ENCODE measurements at places on chromosomes 5 and 9.

DNA sequence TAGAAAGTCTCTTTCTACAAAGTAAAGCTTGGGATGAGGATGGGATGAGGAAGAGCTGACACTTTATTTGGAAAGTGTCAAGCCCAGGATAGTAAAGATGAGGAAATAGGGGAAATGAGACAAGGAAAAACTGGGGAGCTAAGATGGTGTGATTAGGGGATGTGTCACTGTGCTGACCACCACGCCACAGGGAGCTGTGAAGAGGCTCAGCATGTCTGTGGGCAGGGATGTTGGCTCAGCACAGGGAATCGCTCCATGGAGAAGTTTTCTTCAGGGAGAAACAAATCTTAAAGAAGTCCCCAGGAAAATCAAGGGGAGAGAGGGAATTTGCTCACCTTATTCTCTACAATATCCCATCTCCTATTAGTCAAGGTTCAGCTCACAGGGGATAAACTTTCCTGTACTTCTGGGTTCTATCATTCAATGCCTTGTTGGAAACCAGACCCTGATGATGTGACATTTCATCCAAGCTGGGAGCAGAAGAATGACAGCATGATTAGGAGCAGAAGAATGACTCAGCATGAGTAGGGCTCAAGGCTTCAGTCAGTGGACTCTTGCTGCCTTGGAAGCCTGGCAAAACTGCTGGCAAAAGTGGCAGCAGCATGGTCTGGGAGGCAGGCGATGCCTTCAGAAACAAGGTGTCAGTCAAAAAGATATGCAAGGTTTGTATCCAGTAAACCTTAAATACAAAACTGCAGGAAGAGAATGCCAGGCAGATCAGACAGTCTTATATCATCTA lies 4.9 kb downstream of the HSPB3 start:
- no peak for DNase-seq

DNA sequence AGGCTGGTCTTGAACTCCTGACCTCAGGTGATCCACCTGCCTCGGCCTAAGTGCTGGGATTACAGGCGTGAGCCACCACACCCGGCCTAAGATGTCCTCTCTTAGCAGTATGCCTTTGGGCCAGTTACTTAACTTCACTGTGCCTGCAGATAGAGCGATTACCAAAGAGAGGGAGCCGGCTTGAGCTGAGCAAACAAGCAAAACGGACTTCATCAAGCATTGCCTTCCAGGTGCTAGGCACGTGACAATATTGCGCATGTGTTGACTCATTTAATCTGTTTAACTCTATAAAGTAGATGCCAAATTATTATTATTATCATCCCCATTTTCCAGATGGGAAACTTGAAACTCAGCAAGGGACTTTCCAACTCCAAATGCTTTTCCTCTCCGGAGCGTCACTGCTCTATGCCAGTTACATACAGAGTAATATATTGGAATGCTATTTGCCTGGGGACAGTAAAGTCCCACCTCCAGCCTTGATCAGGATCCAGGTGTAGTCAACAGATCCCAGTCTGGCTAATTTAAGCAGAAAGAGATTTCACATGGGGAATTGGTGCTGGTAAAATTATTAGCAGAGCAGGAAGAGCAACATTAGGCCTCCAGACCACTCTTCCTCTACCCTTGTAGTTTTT lies 5.6 kb upstream of the C9orf152 start:
- DNase-seq: no peak

DNA sequence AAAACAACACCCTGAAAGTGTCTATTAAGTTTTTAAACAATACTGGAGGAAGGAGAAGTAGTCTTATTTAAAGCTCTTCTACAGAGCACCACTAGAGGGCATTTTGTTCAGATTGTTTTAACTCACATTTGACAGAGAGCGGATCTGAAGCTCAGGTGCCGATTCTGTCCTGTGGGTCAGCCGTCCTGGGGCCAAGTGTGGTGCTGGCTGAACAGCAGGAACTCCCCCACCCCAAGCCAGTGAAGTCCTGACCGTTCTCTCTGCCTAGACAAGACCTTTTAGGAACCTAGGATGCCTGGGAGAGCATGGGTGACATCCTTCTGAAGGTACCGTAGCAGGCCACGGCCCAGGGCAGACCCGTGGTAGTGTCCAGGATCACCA lies 3.9 kb downstream of the EXOC3 start:
- no peak for DNase-seq

DNA sequence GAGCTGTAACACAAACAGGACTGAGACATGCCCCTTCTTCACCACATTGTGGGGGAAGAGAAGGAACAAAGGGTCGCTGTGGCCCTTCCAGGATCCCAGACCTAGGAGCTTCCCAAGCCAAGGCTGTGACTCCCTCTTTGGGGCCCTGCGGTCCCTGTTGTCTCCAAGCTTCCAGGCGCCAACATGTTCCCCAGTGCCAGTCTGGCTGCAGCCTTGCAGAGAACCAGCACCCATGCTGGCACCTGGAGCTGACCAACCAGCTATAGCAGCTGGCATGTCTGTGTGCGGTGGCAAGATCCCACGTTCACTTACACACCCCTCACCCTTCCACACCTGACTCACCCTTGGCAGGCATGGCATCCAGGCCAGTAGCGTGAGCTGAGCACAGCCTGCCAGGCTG lies 20.7 kb upstream of the FANCC start:
- DNase-seq: no peak

GRCh38 chr9:8724284-8725018 lies 924.9 kb upstream of the DMAC1 start:
- DNase-seq: no peak

- no peak for DNase-seq
These were observed 319.1 kb downstream of the GLIS3 start for GRCh38 chr9:3980771-3981170.

- no peak for DNase-seq
These were observed 20.8 kb upstream of the CXCL14 start for GRCh38 chr5:135599421-135600151.

DNA sequence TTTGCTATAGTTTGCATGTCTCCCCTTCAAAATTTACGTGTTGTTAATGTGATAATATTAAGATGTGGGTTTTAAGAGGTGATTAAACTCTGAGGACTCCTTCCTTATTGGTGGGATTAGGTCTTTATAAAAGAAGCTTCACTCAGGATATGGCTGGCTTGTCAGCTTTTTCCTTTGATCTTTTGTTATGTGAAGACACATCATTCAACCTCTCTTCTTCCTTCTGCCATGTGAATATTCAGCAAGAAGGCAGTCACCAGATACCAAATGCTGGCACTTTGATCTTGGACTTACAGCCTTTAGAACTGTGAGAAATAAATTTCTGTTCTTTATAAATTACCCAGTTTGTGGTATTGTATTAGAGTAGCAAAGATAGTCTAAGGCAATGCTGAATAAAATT lies 855.9 kb upstream of the CDH10 start:
- no peak for DNase-seq

DNA sequence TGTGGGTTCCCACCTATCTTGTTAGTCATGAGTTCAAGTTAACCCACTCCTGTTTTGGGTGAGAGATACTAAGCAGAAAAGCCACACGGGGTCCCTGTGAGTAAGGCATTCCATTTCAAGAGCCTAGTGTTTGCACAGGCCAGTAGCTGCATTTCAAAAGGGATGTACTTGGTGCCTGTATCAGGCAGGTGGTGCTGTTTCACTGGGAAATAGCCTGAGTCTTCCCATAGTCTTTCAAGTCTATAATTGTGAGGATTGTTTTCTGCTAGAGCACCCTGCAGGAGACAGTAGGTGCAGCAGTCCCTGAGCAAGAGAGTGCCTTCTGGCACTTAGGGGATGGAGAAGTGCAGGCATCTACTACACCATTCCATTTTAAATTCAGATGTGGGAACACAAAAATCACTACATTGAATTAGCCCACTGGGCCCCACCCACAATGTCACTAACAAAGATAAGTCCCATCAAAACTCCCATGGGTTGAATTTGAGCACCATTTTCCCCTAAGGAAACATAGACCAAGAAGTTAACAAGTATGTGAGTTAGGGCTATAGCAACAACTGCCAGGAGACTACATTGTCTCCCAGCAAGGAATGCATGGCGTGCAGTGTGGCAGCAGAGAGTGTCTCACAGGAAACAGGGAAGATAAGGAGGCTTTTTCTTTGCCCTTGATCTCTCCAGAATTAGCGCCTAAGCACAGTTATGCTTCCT lies 263.2 kb downstream of the COX7C start:
- DNase-seq: peak; percentile 56

- DNase-seq: no peak
These were observed at the start of gene TMEM171 for GRCh38 chr5:73120222-73121118. TMEM171 (plus strand) TSS chr5:73120575; CDS start chr5:73123374, 2,799 bp downstream.

- no peak for DNase-seq
These were observed 18.2 kb downstream of the TUT7 start for GRCh38 chr9:86336058-86336457.

DNA sequence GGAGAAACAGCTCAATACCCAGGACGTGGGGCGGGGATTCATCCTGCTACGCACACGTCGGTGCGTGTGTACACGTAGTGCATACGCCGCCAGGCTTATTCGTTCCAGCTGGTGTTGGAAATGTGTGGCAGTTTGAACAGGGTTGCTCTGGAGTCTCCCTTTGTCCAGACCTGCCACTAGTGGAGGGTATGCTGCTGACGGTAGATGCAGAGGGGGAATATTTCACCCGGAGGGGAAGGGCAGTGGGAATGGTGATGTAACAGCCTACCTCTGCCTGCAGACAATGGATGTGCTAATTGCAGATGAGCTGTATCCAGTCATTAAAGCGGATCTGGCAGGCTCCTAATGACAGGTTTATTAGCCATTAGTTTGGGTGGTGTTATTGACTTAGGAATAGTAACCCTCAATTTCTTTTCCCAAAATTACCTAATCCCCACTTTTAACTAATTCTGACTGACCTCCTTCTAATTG lies 142.7 kb downstream of the PAX5 start:
- no peak for DNase-seq

- DNase-seq: no peak
These were observed 2.0 kb downstream of the BRD3 start for GRCh38 chr9:134065612-134066419.

DNA sequence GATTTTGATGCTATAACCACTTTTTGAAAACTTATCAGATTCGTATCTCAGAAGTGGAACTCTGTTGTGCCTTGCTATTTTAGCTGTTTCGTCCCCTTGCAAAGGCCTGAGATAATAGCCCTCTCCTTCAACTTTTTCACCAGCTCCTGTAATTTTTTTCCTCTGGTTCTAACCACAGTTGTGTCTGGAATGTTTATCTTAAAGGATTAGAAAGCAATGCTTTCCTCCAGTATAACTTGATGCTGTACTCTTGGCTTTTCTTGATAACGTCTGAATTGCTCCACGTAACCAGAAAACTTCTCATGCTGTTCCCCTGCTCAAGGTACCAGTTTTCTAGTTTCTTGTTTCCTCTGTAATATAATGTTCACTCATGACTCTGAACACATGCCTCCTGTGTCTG lies 209.4 kb downstream of the DTWD2 start:
- no peak for DNase-seq

DNA sequence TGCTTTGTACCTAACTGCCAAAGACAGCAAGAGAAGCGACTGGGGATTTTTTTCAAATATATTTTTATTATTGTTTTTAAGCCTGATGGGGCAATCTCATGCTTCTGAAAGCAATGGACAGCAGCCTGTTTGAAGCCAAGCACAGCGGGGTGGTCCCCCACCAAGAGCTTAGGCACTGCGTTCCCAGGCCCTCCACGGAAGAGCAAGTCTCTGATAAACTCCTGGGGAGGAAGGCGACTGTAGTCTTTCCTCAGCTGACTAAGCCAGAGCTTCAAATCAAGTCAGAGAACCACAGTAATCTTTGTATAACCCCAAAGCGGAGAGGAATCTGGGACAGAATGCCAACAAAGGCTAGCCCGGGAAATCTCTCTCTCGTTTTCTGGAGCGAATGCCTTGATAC lies 54.4 kb downstream of the ARSB start:
- peak; percentile 21 for DNase-seq

DNA sequence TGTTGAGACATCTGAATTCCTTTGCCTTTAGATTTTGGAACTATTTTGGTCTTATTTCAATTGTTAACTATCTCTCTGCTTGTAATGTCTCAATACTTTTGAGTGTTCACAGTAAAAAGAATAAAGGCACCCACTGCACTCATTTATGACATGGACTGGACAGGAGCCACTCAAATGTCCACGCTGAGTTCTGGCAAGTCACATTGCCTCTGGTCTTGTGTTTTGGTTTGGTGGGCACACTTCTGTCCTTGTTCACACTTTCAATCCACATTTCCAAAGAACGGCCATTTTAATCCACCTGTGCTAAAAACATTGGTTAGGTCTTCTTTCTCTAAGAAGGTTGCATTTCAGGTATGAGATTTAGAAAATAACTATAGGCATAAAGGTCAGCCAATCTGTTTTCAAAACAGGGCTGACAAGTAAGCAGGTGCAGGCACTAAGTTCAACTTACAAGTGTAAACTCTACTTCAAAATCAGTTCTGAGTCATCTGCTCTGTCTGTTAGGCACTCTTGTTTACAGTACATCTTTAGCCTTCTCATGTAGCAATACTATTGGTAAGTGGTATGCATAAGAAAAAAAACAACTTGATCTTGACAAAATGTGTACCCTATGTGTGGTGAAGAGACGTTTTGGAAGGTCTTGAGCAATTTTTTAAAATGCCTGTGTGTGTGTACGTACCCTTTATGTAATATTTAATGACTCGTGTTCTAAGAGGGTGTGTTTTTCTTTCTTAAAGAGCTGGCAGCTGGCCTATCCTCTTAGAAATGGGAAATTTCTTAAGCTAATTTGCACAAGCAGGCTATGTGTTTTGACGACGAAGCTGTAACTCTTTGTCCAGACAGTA lies 31.5 kb upstream of the ZFAND5 start:
- DNase-seq: no peak

DNA sequence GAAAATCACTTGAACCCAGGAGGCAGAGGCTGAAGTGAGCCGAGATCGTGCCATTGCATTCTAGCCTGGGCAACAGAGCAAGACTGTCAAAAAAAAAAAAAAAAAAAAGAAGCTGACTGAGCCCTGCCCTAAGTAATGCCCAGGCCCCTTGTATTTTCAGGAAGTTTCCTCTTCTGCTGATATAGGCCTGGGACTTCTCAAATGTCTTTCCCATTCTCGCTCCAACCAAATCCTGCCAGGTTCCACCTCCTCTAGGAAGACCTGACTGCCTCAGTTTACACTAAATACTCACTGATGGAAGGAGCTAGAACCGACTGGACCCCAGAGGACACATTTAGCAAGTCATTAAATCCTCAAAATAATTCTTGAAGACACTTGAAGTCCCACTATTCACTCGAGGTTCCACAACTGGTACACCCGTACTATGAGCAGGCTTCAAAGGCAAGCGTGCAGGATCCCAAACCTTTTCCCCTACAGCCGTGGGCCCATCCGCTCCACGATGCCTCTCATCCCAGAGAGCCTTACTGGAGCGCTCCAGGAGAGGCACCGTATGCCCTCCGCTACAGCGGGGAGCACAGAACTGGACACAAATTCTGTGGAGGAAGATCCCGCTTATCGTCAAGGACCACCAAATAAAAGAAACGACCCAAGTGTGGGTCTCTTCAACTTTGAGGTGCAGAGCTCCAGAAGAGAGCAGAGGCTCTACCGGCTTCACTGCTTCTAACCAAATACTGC lies 676 bp downstream of the NOL6 start:
- no peak for DNase-seq

DNA sequence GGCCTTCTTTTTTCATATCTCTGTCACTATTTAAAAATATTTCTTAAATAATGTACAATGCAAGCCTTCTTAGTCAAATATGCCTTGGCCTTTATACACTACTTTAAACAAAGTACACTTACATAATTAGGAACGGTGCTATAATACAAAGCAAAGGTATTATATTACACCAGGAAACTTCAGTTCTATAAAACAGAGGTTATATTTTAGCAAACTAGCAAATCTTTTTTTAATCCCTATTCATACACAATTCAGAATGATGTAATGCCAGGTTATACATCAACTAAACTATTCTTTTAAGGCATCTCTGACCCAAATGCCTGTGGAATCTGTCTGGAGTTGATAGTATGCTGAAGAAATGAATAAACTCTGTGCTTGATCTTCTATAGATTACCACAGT lies 10.7 kb upstream of the LURAP1L start:
- no peak for DNase-seq
